Bronchial epithelial cell (primary cell): ENCODE measurements at places on chromosomes 12 and 14. TPM values are rescaled to one million over a fixed set of nuclear protein-coding genes. Genes with fewer than 3 reads are reported as not detected.

NINJ2 gene
- total RNA-seq: 0.26 TPM in 2 replicates

REP15 gene
- total RNA-seq: 0.51 and 0.53 TPM in 2 replicates

NFKBIA gene
- 60.6 and 73.7 TPM in 2 replicates for total RNA-seq

ANO2 gene
- total RNA-seq: not detected in 2 replicates
